ENCODE measurements at places on chromosomes 4 and X.
A peak's percentile ranks its signal among the peaks of the same experiment; 100 is the strongest.

DNA sequence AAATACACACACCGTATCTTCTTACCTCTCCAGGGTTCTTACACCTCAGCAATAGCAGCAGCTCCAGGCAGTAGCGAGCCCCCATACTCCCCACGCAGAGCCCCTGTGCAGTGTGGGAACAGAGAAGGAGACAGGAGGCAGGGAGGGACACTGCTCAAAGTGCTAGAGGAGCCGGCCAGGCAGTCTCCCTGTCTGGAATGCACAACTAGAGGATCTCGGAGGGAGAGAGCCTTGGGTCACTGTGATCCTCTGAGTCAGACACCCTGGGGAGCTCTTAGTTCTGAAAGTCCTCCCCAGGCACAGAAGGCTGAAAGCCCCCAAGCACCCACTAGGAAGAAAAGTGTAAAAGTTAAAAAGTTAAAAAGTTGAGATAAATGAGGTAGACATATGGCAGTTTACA is 16.0 kb downstream of the AMELX start:
- ATAC-seq, result no peak

DNA sequence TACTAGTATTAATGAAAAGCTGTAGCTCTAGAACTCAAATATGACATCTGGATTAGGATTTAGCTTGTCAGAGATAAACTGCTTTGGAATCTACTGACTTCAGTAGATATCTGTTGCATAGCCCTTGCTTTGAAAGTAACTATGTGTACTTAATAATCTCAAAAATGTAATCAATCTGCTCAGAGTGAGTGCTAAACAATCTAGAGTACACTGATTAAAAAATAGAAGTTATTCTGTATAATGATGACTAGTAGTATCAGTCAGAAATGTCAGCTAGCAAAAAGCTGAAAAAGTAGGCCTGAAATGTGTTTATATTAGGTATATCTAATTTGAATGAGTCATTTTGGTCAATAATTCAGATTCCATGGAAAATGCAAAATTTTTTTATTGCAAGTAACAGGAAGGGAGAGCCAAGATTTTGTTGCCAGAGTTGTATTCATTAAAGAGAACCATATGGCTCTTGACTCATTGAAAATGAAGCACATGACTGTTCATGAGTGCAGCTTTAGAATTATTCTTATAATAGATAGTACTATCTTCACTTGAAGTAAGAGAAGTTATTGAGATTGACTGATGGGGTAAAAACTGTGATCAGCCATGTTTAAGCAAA is 20.0 kb downstream of the CLCN3 start:
- no peak for ATAC-seq

DNA sequence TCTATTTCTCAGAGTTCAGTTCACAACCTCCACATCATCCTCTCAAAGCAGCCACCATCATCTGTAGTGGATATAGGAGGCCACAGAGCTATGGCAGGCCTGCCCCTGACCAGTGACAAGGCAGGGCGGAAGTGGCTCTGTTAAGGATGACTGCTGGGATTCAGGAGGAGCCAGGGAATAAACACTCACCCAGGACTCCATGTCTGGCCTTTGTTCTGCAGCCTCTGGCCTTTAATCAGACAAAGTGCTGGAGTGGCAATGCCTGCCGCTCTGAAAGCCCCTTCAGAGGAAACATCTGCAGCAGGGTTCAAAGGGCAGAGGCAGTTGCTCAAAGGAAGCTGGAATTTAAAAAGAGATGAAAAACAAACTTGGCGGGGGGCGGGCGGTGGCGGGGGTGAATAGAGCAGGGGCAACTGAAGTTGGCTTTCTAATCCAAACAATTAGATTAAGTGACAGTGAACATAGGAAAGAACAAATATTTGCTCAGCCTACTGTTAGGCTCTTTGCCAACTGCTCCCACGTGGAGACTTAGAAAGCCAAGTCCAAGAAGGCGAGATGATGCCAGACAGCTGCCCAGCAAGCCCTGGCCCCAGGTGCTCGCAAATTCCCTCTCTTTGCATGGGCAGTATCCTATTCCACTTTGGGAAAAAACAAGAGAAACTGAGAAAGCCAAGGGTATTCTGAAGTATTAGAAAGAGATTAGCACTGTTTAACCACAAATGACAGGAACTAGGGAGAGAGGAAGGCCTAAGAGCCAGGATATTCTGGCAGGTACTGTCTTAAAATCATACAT is 5.5 kb downstream of the MPP1 start:
- no peak for ATAC-seq

DNA sequence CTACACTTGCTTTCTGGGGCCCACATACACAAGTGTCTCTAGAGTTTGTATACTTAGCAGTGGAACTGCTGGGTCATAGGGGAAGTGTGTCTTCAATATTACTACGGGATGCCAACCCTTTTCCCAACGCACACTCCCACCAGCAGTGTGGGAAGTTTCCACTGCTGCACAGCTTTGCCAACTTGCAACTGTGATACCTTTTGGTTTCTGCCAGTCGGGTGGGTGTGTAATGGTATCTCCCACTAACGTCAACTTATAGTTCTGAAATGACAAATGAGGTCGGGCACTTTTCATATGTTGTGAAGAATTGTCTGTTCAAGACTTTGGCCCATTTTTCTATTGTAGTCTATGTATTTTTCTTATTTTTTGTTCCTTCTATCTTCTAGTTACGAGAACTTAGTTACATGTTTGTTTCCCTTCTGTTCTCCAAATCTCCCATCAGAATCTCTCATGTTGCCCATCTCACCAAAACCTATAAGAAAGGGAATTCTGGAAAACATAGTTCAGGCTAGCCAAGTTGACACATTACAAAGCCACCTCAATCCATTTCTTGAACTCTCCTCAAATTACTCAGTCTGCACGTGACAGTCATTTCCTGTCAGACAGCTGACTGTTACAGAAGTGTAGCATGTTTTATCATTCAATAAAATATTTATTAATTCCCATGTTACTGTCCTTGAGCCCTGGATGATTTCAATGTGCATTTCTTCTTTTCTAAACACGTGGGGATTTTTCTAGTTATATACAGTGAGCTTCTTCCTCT is 30.7 kb downstream of the PNMA6E start:
- no peak for ATAC-seq

DNA sequence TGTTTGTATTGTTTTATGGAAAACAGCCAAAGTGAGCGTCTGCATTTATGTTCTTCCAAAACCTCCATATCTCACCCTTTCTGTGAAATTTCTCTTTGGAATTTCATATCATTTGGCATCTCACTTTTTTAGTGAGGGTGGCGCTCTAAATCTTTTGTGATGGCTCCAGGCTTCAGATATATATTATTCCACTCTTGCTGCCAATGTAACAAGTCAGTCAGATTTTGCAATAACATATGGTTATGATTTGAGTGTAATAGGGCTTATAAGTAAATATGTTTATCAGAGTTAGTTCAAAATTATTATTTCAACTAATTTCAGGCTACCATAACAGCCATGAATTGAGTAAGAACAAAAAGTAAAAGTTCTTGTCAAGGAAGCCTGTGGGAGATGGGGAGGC is 314.7 kb downstream of the PDGFC start:
- ATAC-seq, result no peak

DNA sequence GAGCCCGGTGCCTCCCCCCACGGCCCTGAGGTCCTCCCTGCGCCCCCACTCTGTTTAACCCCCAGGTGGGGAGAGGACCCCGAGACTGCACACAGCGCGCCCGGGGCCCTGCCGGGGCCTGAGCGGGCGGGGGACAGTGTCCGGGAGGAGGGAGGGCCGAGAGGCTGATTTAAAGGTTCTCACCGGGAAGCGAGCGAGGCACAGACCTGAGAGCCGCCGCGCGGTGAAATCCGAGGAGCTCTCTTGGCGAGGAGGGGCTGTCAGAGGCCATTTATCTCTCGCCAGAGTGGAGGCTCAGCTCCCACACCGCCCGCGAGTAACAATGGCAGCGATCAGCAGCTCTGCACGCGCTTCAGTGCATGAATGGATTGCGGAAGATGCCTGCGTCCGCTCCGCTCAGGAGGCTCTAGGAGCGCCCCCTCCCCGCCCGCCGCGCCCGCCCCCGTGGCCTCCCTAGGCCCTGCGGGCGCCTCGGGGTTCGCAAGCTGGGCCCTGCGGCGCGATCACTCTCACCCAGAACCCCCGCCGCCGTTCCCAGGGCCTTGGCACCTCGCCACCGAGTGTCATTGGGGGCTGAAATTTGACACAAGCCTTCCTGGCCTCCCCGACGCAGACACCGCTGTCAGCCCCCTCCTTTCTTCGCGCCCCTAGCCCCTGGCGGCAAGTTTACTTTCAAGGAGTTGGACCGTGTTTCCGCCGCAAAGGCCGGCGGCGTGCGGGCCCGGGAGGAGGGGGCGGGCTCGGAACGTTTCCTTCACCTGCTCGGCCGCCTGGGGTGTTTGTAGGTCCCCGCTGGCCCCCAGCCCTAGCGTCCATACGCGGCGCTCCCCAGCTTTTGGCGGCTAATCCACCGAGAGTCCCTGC is 48.7 kb upstream of the BCOR start:
- peak; percentile 44 for ATAC-seq

DNA sequence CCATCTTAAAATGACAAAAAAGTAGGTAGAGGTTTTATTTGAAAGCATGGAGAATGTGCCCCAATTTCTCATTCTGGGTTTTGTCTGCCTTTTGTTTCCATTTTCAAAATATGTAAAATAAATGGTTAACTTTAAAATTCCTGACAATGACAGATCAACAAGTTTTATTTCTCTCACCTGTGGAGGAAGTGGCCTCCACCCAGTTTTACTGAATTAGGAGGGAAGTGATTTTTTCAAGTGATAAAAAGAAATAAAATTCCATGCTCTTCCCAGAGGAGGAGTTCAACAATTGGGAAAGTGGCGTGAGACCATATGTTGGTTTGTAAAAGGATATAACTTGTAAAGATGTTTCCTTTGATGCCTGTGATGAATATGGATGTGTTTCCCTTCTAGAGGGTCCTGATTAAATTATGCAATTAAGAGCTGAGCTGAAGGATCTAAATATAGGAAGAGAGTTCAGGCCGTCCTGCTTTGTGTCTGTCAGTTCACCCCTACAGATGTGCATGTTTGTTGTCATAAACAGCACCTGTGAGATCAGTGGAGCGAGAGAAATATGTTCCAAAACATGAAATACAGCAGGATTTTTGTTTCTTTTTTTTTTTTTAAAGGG is 19.5 kb downstream of the SMAD1 start:
- peak; percentile 61 for ATAC-seq

Data from gastroesophageal sphincter (tissue), 4 donors.